ENCODE measurements at places on chromosomes 6 and 20.

DNA sequence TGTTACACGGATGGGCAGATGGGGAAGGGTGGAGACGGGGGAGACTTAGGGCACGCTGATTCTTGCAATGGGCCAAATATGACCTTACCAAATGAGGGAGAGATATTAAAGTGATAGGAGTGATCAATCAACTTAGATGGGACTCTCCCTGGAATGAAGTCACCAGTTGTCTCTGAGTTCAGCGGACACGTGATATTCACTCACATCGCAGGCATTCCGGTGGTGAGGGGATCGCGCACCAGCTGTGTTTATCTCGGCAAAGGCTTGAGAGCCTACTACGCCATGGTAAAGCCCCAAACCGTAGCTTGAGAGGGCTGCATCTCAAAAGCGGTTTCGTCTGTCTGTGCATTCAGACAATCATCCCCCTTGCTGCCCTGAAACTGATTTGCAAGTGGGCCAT, 5.5 kb downstream of the BMP7 start:
- no peak for DNase-seq

DNA sequence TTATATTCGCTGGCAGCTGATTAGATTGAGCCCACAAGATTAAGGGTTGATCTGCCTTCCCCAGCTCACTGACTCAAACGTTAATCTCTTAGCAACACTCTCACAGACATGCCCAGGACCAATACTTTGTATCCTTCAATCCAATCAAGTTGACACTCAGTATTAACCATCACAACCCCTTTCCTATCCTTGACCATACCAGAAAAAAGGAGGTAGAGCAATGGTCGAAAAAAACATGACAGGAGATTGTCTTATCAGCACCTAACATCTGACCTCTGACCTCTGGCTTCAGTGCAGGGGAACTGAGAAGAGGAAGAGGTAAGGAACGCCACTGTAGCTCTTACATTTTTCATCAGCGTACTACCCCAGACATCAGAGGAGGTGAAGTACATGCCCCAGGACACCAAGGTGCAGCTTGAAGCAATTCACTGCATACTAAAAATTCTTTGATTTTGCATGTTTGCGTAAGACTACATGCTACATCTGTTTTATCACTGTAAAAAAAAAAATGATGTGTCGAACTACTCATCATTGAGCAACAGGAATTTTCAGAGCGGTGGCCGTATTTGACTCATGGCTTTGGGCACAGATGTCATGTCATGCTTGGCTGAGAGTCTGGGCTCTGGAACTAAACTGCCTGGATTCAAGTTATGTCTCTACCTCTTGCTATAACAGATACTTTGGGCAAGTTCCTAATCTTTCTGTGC, 188.0 kb upstream of the TAB2 start:
- DNase-seq = no peak

DNA sequence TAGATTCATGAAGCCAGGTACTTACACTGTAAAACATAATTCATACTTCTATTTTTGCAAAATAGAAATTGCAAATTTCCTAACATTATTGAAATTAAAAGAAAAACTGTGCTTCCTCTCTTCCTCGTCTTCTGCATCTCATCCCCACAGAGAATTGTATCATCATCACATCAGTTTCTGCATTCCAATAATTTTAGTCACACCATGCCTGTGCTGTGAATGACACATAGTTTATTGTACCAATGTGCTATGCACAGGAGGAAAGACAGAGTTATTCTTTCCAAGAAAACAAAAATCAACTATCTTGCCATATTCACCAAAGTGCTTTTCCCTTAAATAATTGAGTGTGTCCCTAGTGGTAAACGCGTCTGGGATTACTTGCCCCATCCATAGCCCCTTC, 38.1 kb upstream of the FAM135A start:
- no peak for DNase-seq

DNA sequence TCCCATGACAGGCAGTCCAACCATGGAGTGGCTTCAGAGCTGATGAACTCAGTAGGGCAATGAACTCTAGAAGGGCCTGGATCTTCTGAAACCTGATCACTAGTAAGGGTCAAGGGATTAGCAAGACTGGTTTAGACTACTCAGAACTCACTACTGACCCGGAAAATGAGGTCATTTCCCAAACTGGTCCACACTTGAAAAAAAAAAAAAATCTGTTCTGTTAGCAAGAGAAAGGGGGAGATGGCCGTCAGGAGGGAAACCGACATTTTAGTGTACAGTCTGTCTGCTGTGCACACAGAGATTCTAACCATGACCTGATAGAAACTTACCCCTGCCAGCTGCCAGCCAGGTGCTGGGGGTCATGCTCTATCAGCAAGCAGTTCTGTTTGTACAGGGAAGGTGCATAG, 262.4 kb upstream of the AGPAT4 start:
- no peak for DNase-seq

DNA sequence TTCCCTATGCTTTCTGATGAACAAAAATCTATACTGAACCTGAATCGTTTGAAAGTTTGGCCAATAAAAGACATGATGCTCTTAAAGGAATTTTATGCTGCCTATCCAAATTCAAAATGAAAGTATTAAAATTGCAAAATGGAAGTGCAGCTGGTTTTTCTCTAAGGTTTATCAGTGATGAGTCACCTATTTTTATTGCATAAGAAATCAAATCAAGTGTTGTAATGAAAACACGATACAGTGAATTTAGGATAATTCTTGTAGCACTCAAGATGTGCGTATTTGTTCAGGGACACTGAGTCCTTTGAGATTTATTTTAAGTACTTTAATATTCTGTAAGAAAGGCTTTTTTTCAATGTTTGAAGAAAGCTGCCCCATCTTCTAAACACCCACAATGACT, 409.5 kb downstream of the ADGRB3 start:
- DNase-seq = no peak

GRCh38 chr20:7151676-7152470, 384.4 kb downstream of the BMP2 start:
- no peak for DNase-seq

DNA sequence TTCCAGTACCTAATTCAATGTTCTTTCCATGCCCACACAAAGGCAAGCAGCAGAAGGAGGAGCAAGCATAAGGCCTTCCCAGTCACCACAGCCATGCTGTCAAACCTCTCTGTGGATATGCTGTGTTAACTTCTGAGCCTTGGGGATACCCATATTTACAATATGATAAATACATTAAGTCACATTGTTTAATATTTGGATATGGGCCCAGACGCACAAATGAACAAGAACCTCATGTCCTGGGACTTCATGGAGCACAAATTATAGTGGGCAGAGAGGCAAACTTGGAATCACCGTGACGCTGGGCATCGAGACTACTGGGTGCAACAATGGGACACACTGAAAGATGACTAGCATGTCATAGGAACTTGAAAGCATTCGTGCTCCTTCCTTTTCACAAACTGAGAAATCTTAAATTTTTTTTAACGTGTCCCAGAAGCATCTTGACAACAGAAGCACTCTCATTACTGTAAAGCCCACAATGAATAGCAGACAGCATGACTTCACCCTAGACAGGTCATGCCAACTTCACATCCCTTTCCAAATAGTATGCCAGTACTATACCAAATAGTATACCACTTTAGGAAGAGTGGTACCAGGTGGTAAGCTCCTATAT, 16.0 kb downstream of the SOD2 start:
- no peak for DNase-seq

- DNase-seq = no peak
Measured at GRCh38 chr20:30486103-30486478, 771.4 kb upstream of the DEFB115 start.

GRCh38 chr20:22586645-22587310, 2.4 kb upstream of the FOXA2 start:
- DNase-seq = no peak

DNA sequence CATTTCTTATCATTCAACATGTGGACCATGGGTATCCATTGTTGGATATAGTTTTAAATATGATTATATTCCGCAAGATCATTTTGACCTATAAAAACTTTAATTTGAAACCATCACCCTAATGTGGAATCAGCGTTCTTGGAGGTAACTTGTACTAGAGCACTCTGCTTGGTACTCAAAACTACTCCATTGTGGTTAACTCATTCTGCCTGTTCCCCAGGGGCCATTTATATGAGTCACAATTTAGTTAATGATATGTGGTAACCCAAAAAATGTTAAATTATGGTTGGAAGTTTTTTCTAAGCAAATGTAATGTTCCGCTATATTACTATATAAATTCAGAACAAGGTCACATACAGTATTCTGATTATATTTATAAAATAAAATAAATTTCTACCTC, 109.3 kb downstream of the TRDN start:
- DNase-seq = no peak

GRCh38 chr20:8749986-8750385, 318.9 kb upstream of the PLCB4 start:
- DNase-seq = no peak

- DNase-seq = no peak
Measured at GRCh38 chr6:136982928-136983327, 60.8 kb downstream of the SLC35D3 start.

- DNase-seq = no peak
Measured at GRCh38 chr6:74753883-74754600, 451.8 kb downstream of the COL12A1 start.

DNA sequence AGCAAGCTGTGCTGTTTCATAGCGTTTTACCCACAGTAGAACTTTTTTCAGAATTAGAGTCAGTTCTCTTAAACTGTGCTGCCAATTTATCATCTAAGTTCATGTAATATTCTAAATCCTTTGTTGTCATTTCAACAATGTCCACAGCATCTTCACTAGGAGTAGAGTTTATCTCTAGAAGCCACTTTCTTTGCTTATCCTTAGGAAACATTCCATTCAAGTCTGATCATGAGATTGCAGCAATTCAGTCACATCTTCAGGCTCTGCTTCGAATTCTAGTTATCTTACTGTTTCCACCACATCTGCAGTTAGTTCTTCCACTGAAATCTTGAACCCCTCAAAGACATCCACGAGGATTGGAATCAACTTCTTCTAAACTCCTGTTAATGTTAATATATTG, 12.5 kb downstream of the CTNNBL1 start:
- DNase-seq = no peak

DNA sequence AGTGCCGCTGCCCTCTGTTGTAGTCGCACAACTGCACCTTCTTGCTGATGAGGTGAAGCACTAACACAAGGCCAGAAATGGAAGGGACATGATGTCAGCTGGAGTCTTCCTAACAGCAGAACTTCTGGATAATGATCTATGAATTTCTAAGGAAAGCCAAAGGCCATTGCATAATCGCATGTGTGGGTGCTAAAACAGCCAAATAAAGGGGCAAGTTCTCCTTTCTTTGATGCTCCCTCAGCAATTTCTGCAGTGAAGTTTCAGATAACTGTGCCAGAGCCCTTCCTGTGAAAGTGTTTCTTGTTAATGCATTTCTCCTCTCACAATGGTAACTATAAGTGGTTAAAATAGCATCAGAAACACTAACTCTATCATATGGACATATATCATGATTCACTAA, 8.0 kb upstream of the F13A1 start:
- DNase-seq = no peak

DNA sequence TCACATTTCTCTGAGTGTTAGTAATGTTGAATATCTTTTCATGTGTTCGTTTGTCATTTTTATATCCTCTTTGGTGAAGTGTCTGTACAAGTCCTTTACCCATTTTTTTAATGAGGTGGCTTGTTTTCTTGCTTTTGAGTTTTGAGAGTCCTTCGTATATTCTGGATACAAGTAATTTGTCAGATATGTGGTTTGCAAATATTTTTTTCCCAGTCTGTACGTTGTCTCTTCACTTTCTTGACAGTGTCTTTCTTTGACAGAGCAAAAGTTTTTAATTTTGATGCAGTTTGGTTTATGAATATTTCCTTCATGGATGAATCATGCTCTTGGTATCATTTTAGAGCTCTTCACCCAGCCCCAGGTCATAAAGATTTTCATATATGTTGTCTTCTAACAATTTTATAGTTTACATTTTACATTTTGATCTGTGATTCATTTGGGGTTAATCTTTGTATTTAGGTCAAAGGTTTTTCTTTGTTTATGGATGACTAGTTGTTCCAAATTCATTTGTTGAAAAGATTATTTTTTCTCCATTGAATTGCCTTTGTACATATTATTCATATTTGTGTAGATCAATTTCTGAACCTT, 152.5 kb downstream of the MRPL14 start:
- no peak for DNase-seq

GRCh38 chr6:50992704-50993625, 174.3 kb downstream of the TFAP2B start:
- no peak for DNase-seq

DNA sequence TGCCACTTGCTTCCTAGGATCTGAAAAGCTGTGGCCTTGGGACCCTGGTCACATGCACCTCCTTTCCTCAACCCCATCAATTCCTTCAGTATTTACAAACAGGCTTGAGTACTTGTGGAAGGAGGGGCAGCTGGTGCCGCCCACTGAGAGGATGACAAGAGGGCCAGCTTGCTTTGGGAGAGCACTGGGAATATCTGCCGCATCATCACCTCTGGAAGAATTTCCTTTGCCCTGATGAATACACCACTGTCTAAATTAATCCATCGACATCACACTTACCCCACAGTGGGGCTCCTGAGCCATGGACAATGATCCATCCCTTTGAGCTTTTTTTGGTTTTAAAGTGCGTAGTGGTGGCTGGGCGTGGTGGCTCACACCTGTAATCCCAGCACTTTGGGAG, 25.9 kb downstream of the TBC1D20 start:
- no peak for DNase-seq

DNA sequence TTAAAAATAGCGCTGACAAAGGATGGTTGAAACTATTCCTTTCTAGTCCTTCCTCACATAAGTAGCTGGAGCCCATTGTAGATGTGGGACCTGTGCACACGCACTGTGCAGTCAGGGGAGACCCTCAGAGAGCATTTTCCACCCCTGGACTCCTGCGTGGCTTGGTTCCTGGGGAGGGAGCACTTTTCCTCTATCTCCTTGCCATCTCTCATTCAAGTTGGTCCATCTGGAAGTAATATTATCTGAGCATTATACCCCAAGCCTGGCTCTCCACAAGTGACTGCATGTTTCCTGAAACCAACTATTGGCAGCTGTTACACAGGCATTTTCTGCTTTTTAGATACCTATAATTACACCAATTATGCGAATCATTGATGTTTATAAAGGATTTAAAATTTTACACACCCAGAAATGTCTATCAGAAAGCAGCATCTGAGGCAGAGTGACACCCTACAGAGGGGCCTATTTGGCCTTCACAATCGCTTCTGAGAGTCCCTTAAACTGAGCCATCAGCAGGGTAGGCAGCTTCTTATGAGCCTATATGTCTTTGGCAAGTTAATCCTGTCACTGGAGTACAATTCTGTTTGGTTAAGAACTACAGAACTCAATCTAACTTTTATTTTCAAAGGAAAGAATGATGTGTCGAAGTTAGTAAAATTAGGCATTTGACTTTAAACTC, 18.7 kb downstream of the SOX4 start:
- no peak for DNase-seq

GRCh38 chr6:128070406-128070805, 169.5 kb upstream of the THEMIS start:
- DNase-seq = no peak
